Cardiac muscle cell (in vitro differentiated cells and primary cell): ENCODE measurements at places on chromosomes 4 and X. TPM values are rescaled to one million over a fixed set of nuclear protein-coding genes. Genes with fewer than 3 reads are reported as not detected.
A peak's percentile ranks its signal among the peaks of the same experiment; 100 is the strongest.

DNA sequence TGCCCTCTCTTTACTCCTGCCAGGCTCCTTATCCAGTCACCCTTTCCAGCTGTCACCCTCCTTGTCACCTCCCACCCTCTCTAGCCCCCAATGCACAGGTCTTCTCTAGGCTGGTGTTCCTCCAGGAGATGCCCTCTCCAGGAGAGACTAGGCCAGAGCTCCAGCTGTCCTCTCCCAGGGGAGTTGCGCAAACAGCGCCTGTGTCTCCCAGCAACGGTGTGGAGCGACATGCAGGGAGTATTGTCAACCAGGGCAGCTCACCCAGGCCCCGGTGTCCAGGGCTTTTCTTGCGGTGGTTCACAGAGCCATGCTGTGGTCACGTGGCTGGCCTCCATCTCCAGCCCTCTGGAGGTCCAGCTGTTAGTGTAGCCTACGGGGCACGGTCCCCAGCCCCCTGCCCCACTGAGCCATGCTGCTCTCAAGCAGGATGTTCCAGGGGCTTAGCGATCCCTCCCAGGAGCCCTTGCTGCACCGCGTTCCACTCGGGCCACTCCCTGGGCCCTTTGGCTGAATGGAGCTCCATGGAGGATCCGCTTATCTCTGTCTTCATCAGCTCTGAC, 34.8 kb downstream of the CCNQ start:
- no peak overlapping the region for H3K4me3 ChIP-seq
- no peak overlapping the region for H3K27ac ChIP-seq
- no peaks in the 10 kb centered on the region for H3K36me3 ChIP-seq
- no peaks in the 10 kb centered on the region for H3K27me3 ChIP-seq

GRCh38 chr4:122017296-122017695, 65.4 kb upstream of the TRPC3 start:
- H3K27me3 ChIP-seq, result no peaks in the 10 kb centered on the region
- H3K36me3 ChIP-seq, result no peaks in the 10 kb centered on the region
- peak overlapping the region; percentile 83 for H3K27ac ChIP-seq
- no peak for DNase-seq
- peaks cover 43% of the 10 kb centered on the region for H3K4me1 ChIP-seq

GRCh38 chrX:123983240-123983639, 21.7 kb downstream of the STAG2 start:
- H3K4me3 ChIP-seq, result no peak overlapping the region
- DNase-seq, result no peak
- H3K4me1 ChIP-seq, result peaks cover 6% of the 10 kb centered on the region
- no peaks in the 10 kb centered on the region for H3K36me3 ChIP-seq

DNA sequence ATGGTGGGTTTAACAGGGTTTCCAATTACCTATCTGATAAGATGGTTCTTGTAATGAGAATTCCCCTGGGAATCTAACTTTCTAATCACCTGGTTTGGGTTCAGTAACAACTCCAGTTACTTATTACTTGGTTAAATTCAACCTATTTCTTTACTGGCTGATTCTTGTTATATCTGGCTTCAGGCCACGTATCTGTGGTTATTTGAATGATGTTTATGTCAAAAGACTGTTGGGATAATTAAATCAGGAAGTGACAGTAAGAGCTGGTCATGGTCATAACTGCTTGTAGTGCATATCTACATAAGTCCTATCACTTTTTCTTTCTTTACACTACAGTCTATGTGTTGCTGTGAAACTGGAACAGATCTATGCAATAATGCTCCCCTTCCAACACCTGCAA, 108.1 kb downstream of the MID1 start:
- no peaks in the 10 kb centered on the region for H3K27me3 ChIP-seq
- no peak overlapping the region for H3K4me3 ChIP-seq
- no peak for DNase-seq
- H3K4me1 ChIP-seq, result no peaks in the 10 kb centered on the region
- H3K27ac ChIP-seq, result no peak overlapping the region

The MAGEB1 gene
- not detected in 2 replicates for total RNA-seq

DNA sequence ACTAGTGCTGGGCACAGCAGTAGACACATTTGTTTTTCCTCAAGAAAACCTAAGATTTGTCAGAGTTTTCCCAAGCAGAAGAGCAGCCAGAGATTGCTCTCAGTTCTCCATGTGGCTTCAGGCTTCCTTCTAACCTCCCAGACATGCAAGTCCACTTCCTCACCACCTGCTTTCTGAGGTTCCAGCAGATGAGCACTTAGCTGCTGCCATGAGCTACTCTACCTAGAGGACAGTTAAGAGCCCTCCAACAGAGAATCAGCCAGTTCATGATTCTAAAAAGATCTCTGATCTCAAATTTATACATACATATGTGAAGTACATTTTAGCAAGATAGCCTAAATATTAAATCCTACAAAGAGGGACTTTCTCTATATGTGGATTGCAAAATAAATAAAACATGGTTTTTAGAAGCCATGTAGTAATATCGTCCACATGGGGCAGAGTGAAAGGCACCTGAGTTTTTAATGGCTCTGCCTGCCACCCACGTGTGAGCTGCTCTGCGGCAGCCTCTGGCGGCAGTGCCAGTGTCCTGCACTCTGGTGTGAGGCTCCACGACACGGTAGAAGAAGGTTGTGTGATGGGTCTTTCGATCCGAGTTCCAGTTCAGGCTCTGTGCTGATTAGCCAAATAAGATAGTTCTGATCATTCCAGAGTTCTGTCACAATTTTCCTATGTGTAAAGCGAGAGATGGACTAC, 10.3 kb downstream of the CYP4V2 start:
- H3K27me3 ChIP-seq, result no peaks in the 10 kb centered on the region
- H3K4me1 ChIP-seq, result peaks cover 10% of the 10 kb centered on the region
- no peak overlapping the region for H3K27ac ChIP-seq
- H3K36me3 ChIP-seq, result no peaks in the 10 kb centered on the region
- peak; percentile 57 for DNase-seq

- H3K27ac ChIP-seq, result no peak overlapping the region
- DNase-seq, result no peak
- no peaks in the 10 kb centered on the region for H3K36me3 ChIP-seq
- peaks cover 4% of the 10 kb centered on the region for H3K4me1 ChIP-seq
- H3K27me3 ChIP-seq, result no peaks in the 10 kb centered on the region
Measured at GRCh38 chr4:37762991-37763368, 63.5 kb upstream of the PGM2 start.

The DCLK2 gene
- total RNA-seq, result 4.8 and 5.7 TPM in 2 replicates

GRCh38 chrX:150256297-150256650, 106.8 kb upstream of the MAMLD1 start:
- H3K27ac ChIP-seq, result no peak overlapping the region
- H3K36me3 ChIP-seq, result no peaks in the 10 kb centered on the region
- H3K4me1 ChIP-seq, result no peaks in the 10 kb centered on the region
- H3K27me3 ChIP-seq, result no peaks in the 10 kb centered on the region
- DNase-seq, result no peak

GRCh38 chr4:17469931-17470674, 41.8 kb downstream of the QDPR start:
- peak overlapping the region; percentile 49 for H3K27ac ChIP-seq
- no peaks in the 10 kb centered on the region for H3K36me3 ChIP-seq
- H3K4me1 ChIP-seq, result peaks cover 7% of the 10 kb centered on the region
- no peak overlapping the region for H3K4me3 ChIP-seq
- peak; percentile 39 for DNase-seq

- peaks cover 72% of the 10 kb centered on the region for H3K27me3 ChIP-seq
- no peaks in the 10 kb centered on the region for H3K36me3 ChIP-seq
- peaks cover 11% of the 10 kb centered on the region for H3K4me1 ChIP-seq
- no peak overlapping the region for H3K4me3 ChIP-seq
Measured at GRCh38 chr4:786861-787300, 39.0 kb downstream of the CPLX1 start.
